Upper lobe of left lung (tissue), 6 donors: ENCODE measurements at places on chromosomes 4 and X. TPM values are rescaled to one million over a fixed set of nuclear protein-coding genes. Genes with fewer than 3 reads are reported as not detected.

- no peak for DNase-seq
- no peak overlapping the region for H3K4me3 ChIP-seq
- no peaks in the 10 kb centered on the region for H3K36me3 ChIP-seq
Measured at GRCh38 chr4:152307669-152308068, 228.2 kb downstream of the FBXW7 start.

DNA sequence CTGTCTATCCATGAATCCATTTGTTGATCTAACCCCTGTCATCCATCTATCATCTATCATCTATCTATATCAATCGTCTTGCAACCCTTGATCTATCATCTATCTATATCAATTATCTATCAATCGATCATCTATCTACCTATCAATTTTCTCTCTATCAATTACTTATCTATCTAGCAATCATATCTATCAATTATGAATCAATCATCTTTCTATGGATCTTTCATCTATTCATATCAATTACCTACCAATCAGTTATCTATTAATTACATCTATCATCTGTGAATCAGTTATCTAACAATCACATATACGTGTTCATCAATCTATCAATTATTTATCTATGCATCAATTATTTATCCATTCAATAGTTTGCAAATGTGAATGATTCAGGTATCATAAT is 24.5 kb upstream of the ASMTL start:
- no peak overlapping the region for H3K27ac ChIP-seq
- H3K4me1 ChIP-seq: peaks cover 3% of the 10 kb centered on the region
- H3K27me3 ChIP-seq: no peaks in the 10 kb centered on the region
- DNase-seq: no peak
- H3K36me3 ChIP-seq: no peaks in the 10 kb centered on the region

GRCh38 chrX:13540602-13541001 is 28.8 kb upstream of the EGFL6 start:
- no peak overlapping the region for H3K27ac ChIP-seq
- no peak for DNase-seq
- no peak overlapping the region for H3K4me3 ChIP-seq

- H3K36me3 ChIP-seq: no peaks in the 10 kb centered on the region
- H3K27ac ChIP-seq: no peak overlapping the region
- no peak overlapping the region for H3K4me3 ChIP-seq
- no peak for DNase-seq
Measured at GRCh38 chrX:19840899-19841648, 46.3 kb downstream of the SH3KBP1 start.

DNA sequence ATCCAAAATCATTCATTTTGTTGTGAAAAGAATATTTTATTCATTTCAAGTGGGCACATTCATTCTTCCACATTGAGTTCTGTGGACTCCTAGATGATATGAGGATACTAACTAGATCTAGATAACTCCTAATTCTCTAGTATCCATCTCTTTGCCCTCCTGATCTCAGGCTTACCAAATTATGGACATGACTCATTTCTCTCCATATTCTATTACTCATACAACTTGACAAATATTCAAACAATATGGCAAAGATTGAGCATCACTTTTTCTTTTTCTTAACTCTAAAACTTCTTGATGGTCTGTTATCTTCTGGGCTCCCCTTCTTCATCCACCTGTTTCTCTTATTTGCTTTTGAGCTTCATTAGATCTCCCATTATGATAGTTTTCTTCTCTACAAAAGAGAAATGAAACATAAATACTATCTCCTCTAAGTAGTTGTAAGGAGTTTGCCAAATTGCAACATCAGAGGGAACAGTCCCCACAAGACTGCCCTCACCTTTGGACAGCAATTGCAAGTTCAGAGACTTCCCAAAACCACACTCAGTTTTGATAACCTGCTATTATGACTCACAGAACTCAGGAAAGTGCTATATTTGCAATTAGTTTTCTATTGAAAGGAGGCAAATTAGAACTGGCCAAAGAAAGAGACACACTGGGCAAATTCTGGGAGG is 422.9 kb downstream of the SPRY1 start:
- no peak overlapping the region for H3K4me3 ChIP-seq
- DNase-seq: no peak
- H3K4me1 ChIP-seq: no peaks in the 10 kb centered on the region

DNA sequence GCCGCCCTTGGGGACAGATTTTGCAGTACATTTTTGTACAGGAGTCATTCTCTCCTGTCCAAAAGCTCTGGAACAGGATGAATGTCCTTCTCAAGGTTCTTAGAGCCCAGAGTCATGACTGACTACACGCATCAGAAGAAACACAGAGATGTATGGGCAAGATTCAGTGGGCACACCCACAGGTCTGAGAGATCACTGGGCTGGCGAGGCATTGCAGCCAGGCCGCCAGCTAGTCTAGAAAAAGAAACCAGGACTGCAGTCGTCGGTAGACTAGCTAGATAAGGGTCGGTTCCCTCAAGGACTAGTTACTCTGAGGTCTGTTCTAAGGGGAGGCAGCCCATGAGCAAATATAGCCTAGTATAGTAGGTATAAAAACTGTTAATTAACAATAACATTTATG is 19.8 kb downstream of the GBA3 start:
- no peaks in the 10 kb centered on the region for H3K36me3 ChIP-seq
- H3K27me3 ChIP-seq: no peaks in the 10 kb centered on the region
- H3K4me1 ChIP-seq: no peaks in the 10 kb centered on the region
- no peak overlapping the region for H3K27ac ChIP-seq
- no peak overlapping the region for H3K4me3 ChIP-seq

GRCh38 chr4:47624031-47624441 is 139.0 kb downstream of the ATP10D start:
- no peaks in the 10 kb centered on the region for H3K4me1 ChIP-seq
- H3K27ac ChIP-seq: no peak overlapping the region
- H3K27me3 ChIP-seq: no peaks in the 10 kb centered on the region
- no peak overlapping the region for H3K4me3 ChIP-seq
- no peaks in the 10 kb centered on the region for H3K36me3 ChIP-seq

DNA sequence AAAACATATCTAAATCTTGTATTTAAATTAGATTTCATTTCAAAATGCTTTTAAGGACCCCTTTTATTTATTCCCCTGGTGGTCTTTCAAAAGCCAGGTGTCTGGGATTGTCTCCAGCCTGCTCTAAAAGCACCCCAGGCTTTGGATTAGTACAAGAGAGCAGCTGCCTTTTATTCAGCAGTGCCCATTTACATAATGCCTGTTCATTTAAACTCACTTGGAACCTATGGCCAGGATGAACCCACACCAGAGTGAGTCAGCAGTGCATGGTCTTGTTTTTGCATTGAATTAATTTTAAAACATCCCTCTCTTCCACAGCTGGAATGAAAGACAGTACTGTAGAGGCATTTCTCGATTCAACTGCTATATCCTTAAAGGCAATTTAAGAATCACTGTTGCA is 64.1 kb upstream of the TENM3 start:
- no peaks in the 10 kb centered on the region for H3K36me3 ChIP-seq
- H3K27ac ChIP-seq: no peak overlapping the region
- no peaks in the 10 kb centered on the region for H3K4me1 ChIP-seq

DNA sequence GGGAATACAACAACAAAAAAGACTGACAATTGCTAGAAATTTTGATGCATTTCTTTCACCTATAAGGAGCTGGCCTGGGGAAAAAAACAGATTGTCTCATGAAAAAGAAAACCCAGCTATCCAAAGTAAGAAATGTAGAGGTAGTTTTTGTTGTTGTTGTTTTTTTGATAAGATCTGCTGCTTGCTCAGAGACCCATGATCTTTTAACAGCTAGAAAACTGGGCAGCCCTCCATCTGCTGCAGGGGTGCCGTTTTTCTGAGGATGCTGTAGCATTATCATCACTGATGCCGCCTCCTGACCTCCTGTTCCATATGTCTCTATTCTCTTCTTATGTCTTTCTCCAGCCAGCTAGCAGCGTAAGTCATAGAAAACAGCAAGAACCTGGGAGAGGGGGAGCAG is 98.3 kb downstream of the BMPR1B start:
- no peaks in the 10 kb centered on the region for H3K4me1 ChIP-seq
- no peaks in the 10 kb centered on the region for H3K27me3 ChIP-seq
- no peak for DNase-seq
- H3K36me3 ChIP-seq: no peaks in the 10 kb centered on the region
- H3K27ac ChIP-seq: no peak overlapping the region
- H3K4me3 ChIP-seq: no peak overlapping the region

- H3K27ac ChIP-seq: no peak overlapping the region
- no peak overlapping the region for H3K4me3 ChIP-seq
- no peaks in the 10 kb centered on the region for H3K27me3 ChIP-seq
- H3K36me3 ChIP-seq: no peaks in the 10 kb centered on the region
Measured at GRCh38 chr4:127015667-127016117, 617.1 kb upstream of the INTU start.

DNA sequence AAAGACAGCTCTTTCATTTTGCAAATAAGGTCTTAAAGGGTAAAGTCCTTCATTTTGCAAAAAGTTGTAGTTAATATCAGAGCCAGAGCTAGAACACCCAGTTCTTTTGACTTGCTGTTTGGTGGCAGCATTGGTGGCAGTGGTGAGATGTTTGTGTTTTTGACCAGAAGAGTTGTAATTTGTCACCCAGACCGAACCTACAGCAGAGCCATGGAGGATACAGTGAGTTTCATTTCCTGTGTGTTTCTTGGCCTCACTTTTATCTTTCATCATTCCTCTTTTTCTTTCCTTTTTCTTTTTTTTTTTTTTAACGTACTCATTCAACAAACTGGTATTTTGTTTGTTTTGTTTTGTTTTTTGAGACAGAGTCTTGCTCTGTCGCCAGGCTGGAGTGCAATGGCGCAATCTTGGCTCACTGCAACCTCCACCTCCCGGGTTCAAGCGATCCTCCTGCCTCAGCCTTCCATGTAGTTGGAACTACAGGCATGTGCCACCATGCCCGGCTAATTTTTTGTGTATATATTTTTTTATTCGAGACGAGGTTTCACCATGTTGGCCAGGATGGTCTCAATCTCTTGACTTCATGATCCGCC is 116.4 kb downstream of the AFF1 start:
- DNase-seq: no peak
- peaks cover 6% of the 10 kb centered on the region for H3K36me3 ChIP-seq
- H3K27me3 ChIP-seq: no peaks in the 10 kb centered on the region

DNA sequence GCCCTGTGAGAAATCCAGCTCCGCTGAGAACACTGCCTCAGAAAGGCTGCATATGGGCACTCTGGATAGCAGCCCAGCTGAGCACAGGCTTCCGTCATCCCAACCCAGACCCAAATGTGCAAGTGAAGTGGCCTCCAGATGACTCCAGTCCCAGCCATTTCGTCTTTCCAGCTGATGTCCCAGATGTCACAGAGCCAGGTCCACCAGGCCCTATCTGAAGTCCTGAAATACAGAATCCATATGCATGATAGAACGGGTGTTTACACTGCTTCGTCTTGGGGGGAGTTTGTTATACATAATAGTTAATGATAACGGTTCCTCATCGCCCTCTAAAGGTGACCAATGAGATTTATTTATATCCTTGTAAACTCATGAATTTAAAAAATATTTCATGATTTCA is 72.6 kb upstream of the TRIM2 start:
- no peaks in the 10 kb centered on the region for H3K4me1 ChIP-seq
- no peak overlapping the region for H3K27ac ChIP-seq
- DNase-seq: no peak
- H3K4me3 ChIP-seq: no peak overlapping the region
- H3K27me3 ChIP-seq: no peaks in the 10 kb centered on the region

Gene CXXC4
- total RNA-seq: 2.9 TPM

Gene SRPX2
- 30.9 TPM for total RNA-seq

Gene FTSJ1
- 37.4 TPM for total RNA-seq

Gene VCX
- total RNA-seq: not detected
